ENCODE measurements at places on chromosomes 3 and 15.
A peak's percentile ranks its signal among the peaks of the same experiment; 100 is the strongest.

- ATAC-seq = no peak
Observed at GRCh38 chr3:185813691-185814215, 11.1 kb downstream of the IGF2BP2 start.

GRCh38 chr3:193788189-193788991 is 195.4 kb downstream of the OPA1 start:
- ATAC-seq = peak; percentile 81

DNA sequence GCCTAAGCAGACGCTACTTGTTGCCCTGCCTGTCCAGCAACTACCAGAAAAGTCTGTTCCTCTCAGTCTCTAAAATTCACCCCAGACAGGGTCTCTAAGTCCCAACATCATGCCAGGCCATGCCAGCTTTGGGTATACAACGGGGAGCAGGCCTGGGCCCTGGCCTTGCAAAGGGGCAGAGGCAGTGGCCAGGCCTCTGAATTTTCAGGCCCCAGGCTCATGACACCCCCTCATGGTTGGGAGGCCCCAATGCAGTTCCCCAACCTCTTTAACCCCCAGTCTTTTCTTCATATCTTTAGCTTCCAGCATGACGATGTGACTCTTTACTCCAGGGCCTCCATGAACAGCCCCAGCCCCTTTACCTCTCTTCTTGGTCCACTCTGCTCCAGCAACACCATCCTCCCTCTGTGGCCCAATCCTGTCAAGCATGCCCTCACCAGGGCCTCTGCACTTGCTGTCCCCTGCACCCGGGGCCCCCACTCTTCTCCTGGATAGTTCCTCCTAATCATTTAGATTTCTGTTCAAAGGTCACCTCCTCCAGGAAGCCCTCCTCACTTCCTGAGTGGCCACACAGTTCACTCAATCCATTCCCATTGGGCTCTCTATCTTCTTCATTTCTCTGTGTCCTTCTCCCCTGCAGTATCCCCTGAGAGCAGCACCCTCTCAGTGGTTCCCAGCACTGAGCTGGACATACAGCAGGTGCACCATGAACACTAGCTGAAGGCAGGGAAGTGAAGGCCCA is 4.8 kb downstream of the IQSEC1 start:
- ATAC-seq = no peak

DNA sequence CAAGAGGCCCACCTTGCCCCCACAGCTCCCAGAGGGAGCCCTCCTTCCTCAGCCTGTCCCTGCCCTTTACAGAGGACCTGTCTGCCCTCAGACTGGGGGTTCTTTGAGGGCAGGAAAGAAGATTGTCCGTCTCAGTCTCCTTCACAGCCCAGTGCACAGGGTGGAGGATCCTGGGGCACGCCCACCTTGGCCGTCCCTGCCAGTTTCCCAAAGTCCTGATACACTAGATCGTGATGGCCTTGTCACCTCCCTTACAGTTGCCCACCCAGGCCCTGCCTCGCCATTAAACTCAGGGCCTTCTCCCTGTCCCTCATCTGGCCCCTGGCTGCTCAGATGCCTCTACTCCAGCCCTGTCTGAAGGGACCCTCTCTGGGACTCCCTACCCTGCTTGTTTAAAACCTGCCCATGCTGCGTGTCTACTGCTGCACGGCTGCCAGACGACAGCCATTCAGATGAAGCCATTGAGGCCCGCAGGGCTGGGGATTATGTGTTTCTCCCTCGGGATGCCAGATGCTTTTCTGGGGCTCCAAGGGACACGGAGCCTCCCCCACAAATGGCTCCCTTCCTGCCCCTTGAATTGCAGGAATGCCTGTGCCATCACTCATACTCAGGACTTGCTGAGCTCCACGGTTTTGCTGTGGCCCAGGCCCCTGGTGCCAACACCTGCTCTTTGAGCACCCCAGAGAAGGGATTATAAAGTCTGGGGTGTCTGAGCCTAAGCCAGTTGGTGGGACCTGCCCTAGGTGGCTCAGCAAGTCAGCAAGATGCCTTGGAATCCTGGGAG is 27.8 kb downstream of the ACSBG1 start:
- ATAC-seq = no peak

- peak; percentile 68 for ATAC-seq
Observed at GRCh38 chr3:66110840-66111239, 72.1 kb upstream of the MAGI1 start.

DNA sequence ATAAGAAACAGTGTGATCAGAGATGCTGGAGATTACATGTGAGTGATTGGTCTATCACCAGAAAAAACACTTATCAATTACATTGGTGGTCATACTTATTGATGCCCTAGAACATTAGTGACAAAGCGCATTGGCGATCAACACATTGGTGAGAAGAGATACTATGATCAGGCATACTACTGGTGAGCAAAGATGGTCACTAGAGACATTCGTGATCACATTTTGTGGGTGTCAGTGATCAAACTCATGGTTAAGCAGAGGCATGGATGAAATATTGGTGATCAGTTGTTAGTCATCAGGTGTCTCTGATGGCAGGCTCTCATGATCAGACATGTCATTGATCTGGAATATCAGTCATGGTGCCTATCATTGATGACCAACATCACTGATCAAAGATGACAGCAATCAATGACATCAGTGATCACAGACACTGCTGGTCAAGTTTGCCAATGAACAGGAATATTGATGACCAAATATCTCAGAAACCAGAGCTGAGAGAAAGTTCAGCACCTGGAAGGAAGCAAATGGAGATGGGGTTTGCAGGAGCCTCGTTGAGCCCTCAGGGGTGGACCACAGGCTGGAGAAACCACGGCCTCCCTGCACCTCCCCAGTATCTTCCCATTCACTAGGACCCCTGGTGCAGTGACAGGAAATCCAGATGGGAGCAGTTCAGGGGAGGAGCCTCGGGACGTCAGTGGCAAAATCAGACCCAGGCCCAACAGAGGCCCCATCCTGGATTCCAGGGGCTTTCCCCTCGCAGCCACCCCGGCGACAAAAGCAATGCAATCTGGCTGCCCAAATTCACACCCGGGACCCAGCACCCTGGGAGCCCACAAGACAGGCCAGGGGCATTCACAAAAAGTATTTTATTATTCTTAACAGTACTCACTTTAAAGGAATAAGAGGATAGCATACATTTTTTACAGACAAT is 12.2 kb upstream of the DNAJB8 start:
- ATAC-seq = no peak
